Thymus (tissue), 14 donors: ENCODE measurements at places on chromosomes 13 and 19. TPM values are rescaled to one million over a fixed set of nuclear protein-coding genes. Genes with fewer than 3 reads are reported as not detected.
A peak's percentile ranks its signal among the peaks of the same experiment; 100 is the strongest.

DNA sequence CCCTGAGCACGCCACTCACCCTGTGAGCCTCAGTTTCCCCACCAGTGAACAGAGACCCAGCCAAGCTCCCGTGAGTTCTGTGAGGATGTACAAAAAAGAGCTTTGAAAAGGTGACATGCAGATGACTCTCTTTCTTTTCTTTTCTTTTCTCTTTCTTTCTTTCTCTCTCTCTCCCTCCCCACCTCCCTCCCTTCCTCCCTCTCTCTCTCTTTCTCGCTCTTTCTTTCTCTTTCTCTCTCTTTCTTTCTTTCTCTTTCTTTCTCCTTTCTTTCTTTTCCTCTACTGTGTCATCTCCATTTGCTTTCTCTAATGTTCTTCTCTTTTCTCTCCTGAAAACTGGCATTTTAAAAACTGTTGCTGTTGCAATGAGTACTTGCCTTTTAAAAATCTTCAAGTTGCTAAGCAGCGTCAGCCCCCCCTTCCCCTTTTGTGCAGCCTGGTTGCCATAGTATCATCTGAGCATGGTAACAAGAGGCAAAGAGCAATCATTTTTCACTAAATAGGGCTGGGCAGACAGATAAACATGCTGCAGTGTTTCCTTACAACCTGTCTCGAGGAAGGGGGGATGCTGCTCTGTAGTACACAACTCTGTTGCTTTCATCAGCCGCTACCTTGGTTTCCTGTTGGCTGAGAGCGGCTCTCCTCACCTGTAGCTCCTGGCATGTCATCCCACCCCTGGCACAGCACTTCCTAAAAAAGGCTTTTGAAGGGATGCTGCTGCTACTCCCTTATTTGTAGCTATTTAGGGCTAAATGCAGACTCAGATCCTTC is 108.7 kb upstream of the MBNL2 start:
- DNase-seq = no peak

- DNase-seq = no peak
These were observed 32.6 kb downstream of the RAB20 start for GRCh38 chr13:110528911-110529310.

DNA sequence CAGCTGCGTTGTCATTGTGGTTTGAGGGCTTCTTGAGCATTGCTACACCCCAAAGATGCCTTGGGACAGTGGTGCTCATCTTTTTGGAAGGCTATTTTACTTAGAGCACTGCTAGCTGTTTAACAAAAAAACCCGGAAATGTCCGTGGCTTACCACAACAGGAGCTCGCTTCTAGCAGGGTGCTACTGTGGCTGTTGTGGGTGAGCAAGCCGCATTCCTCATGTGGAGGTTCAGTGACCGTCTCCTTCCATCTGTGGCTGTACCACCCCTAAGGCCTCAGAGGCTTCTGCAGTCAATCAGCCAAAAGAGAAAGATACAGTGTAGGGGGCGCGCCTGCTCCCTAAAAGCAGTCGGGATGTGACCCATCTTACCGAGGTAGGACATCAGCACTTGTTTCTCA is 1004.2 kb downstream of the UQCRFS1 start:
- DNase-seq = no peak

DNA sequence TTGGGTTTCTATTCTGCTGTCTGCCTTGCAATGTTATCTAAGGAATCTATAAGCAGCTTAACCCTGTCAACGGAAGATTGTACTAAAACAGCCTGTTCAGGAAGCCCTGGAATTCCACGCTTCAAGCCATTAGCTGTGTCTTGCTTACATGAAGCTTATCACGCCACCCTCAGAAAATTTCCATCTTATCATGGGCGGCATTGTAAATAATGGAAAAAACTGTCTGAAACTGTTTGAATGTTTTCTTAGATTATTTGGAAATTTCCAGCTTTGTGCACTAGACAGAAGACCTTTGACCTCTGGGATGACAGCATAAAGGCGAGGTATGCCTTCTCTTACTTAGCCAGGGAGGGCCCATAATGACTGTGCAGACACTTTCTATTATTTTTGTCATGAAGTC is 319.7 kb downstream of the KCNRG start:
- no peak for DNase-seq

SBK2 gene
- not detected for polyA plus RNA-seq

- no peak for DNase-seq
These were observed 51.3 kb upstream of the LSM14A start for GRCh38 chr19:34120846-34121639.

DNA sequence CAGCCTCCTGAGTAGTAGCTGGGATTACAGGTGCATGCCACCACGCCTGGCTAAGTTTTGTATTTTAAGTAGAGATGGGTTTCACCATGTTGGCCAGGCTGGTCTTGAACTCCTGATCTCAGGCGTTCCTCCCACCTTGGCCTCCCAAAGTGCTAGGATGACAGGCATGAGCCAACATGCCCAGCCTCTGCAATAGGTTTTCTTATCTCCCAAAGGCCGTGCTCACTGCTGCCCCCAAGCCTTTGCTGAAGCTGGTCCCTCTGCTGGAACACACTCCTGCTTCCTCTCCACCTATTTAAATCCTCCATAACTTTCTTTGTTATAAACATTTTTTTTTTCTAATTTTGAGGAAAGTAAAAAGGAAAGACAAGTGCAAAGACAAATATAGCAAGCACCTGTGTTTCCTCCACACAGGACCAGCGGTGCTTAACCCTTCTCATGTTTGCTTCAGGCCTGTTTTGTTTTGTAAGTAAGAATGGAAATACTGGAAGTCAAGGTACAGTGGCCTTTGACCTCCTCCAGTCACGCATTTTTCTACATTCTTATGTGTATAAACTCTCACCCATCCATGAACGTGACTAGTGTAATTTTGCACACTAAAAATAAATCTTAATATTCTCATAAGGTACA is 14.5 kb upstream of the TNFAIP8L1 start:
- DNase-seq = no peak

- no peak for DNase-seq
These were observed 67.1 kb upstream of the KPNA3 start for GRCh38 chr13:49859560-49859959.

OR7C1 gene
- 0.11 TPM for polyA plus RNA-seq

CA11 gene
- 15.3 TPM for polyA plus RNA-seq

GRCh38 chr19:18895824-18896341 is at the start of gene CERS1:
TSS of gene CERS1 (minus strand) at chr19:18896158. CDS start at chr19:18896072, 86 bp downstream.
- DNase-seq = no peak

DNA sequence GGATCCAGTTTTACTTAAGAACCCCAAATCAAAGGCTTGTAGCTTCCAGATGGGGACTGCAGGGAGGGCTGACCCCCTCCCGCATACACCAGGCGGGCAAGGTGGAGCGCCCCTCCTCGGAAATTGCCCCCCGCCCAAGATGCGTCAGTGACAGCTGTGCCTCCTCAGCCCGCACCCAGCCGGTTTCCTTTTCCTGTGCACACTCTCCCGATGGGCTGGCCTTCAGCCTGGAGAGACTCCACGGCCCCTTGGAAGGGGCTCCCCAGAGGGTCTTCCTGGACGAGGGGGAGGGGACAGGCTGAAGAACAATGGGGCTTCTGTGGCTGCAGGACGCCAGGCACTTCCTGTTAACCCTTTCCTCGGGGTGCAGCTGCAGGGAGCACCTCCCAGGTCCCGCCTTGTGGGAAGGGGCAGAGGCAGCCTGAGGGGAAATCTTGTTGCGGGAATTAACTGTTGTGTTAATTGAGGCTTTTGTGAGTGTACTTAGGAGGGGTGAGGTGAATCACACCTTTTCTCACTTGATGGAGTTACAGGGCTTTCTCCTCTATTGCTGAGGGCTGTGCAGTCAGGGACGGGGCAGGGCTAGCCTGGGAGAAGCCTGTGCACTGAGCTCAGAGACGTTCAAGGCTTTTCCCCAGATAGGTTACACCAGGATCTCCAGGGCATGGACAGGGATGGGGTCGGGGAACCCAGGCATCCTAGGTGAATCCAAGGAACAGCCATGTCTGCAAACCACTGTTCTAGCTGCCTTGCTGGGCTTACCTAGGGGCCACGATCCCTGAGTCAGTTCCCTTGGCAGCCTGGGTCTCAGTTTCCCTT is 14.3 kb downstream of the IER2 start:
- peak; percentile 79 for DNase-seq

- no peak for DNase-seq
These were observed 36.6 kb upstream of the OXGR1 start for GRCh38 chr13:97030705-97031452.

GRCh38 chr19:34228347-34228746 is 26.0 kb upstream of the GARRE1 start:
- DNase-seq = no peak

DNA sequence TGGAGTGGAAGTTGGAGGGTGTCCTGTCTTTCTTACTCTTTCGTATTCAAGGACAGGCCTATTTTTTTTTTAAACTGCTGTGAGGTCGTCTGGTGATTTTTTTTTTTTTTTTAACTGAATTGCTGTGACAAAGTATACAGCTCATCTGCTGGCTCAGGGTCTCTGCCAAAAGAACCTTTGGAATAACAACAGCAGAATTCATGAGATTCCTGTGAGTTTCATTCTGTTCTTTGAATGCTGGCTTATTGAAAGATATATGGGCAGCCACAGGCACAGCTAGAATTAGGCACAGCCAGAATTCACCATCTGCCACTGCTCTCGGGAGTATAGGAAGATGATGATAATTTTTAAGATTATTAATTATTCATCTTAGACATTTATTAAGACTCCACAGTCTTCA is 21.4 kb upstream of the FRY start:
- DNase-seq = no peak

KIR3DL2 gene
- polyA plus RNA-seq = 0.21 TPM

GRCh38 chr19:58563823-58564222 is 5.4 kb upstream of the UBE2M start:
- no peak for DNase-seq

GRCh38 chr19:45884682-45885555 is 1.0 kb downstream of the IRF2BP1 start:
- no peak for DNase-seq

- no peak for DNase-seq
These were observed 20.3 kb downstream of the XPO4 start for GRCh38 chr13:20882206-20882605.

GRCh38 chr13:41458187-41458760 is 924 bp downstream of the RGCC start:
- no peak for DNase-seq

- no peak for DNase-seq
These were observed 98.7 kb upstream of the RNF113B start for GRCh38 chr13:98275681-98276171.

IGLON5 gene
- 0.25 TPM for polyA plus RNA-seq

GRCh38 chr13:29948791-29949190 is 98.4 kb upstream of the UBL3 start:
- no peak for DNase-seq
